ENCODE measurements at places on chromosomes 3 and 15. TPM values are rescaled to one million over a fixed set of nuclear protein-coding genes. Genes with fewer than 3 reads are reported as not detected.
A peak's percentile ranks its signal among the peaks of the same experiment; 100 is the strongest.

DNA sequence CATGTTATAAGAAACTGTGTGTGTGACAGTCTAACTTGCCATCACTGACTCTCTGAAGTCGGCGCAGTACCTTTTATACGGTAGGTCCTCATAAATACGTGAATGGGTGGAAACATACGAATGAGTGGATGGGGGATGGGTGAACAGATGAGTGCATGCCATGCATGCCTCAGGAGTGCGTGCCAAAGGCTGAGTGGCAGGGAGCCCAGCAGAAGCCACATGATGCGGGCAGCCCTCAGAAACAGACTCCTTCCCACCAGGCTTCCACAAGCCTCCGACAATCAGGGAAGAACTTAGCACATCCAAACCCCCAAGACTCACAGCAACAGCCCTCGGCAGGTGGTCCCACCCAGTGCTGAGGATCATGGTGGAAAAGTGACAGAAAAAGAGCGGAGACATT, 16.7 kb downstream of the HCN4 start:
- no peak for DNase-seq

GRCh38 chr15:91521548-91521947, 332.0 kb upstream of the SLCO3A1 start:
- no peak for DNase-seq

DNA sequence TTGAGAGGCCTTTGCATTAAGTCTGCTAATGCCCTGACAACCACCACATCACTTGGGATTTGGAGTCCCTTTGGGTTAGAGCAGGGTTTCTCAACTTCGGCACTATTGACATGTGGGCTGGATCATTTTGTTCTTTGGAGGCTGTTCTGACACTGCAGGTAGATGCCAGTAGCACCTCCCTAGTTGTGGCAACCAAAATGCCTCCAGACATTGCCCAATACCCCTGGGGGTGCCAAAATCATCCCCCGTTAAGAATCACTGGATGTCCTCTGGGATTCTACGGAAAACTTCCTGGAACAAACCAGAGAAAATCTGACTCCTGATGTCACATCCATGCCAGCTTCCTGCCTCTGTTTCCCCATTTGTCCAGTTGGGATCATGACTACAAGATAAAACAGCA, 37.2 kb upstream of the BLM start:
- DNase-seq = no peak

DNA sequence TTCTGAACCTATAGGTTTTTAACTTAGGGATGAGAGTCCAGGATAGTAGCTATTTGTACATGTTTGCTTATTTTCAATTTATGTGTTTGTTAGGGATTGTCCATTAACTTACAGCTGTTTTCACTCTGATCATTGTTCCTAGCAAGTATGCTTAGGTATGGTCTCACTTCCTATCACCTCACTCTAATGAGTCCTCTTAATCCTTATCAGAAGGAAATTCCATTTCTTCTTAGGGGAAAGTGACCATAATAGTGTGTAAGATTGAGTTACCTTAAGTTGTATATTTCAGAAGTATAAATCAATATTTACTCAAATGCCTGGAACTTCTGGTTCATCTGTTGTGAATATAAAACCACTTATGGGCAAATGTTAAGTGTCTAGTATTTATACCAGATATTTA, 53.0 kb downstream of the PIAS1 start:
- peak; percentile 9 for DNase-seq

GRCh38 chr3:45688194-45688881, 858 bp upstream of the SACM1L start:
- peak; percentile 66 for DNase-seq

GRCh38 chr15:93585012-93585411, 496.0 kb upstream of the RGMA start:
- no peak for DNase-seq

GRCh38 chr3:166471074-166471767, 634.0 kb upstream of the BCHE start:
- no peak for DNase-seq

DNA sequence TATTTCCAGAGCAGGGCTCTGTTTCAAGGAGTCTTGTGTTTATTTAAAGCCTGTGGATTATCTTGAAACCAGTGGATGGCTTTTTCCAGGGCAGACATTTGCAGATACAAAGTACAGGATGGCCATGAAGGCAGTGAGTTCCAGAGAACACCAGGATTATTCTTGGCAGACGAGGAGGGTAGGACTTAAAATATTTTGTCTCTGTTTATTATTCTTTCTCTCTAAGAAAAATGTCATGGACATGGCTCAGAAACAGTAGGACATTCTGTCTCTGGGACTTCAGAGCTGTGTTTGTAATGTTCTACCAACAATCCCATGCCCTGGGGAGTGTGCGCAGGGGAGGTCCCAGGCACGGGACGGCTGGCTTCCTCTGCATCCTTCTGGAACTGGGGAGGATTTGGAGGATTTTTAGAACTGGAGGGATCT, 125.9 kb downstream of the ATP10A start:
- DNase-seq = no peak

- no peak for DNase-seq
Observed at GRCh38 chr15:62270216-62270921, 105.3 kb upstream of the C2CD4B start.

XRN1 gene
- total RNA-seq = 147 TPM

SNX33 gene
- 16.7 TPM for total RNA-seq

LCTL gene
- total RNA-seq = not detected

DTWD1 gene
- total RNA-seq = 44.1 TPM

All from lung (tissue), 17 donors.